Activated naive CD8-positive, alpha-beta T cell treated with anti-CD3 and anti-CD28 coated beads for 36 hours (primary cell): ENCODE measurements at places on chromosomes 7 and 10.

- no peak for DNase-seq
Measured at GRCh38 chr10:29610876-29611647, 23.7 kb downstream of the SVIL start.

GRCh38 chr10:78628976-78629375 lies 439.8 kb upstream of the ZMIZ1 start:
- DNase-seq = no peak

- no peak for DNase-seq
Measured at GRCh38 chr7:8094164-8095140, 125.9 kb downstream of the GLCCI1 start.

DNA sequence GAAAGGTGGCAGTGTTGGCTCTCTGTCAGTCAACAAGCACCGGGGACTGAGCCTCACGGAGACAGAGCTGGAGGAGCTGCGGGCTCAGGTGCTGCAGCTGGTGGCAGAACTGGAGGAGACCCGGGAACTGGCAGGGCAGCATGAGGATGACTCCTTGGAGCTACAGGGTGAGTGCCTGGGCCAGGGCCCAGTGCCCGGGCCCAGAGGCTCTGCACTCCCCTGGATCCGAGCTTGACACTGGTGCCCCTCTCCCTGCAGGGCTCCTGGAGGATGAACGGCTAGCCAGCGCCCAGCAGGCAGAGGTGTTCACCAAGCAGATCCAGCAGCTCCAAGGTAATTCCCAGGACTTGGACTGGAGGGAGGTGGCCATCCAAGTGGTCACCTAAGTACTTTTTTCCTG lies 2.7 kb downstream of the CCDC136 start:
- DNase-seq = no peak

DNA sequence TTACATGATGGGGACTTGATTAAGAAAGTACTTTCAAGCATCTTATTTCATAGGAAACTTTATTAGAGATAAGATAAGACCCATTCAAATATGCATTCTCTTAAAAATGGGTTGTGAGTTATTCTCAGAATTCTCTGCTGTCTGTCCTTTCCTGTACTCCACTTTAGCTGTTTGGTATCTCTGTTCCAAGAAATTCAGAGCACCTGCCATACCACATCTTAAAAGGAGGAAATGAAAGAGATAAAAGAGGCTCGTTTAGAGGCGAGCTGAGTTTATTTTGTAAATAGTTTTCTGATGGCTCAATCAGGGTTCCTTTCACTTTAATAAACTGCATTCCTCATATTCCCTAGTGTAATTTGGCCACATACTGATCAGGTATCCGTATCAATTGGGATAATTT lies 87.2 kb downstream of the MDFIC start:
- DNase-seq = no peak

- no peak for DNase-seq
Measured at GRCh38 chr7:156169474-156170370, 357.5 kb upstream of the SHH start.

- no peak for DNase-seq
Measured at GRCh38 chr10:124605856-124606812, 138.0 kb downstream of the FAM53B start.

- DNase-seq = no peak
Measured at GRCh38 chr7:105838627-105839231, 37.7 kb downstream of the ATXN7L1 start.

GRCh38 chr7:38070718-38071117 lies 107.3 kb upstream of the STARD3NL start:
- no peak for DNase-seq

DNA sequence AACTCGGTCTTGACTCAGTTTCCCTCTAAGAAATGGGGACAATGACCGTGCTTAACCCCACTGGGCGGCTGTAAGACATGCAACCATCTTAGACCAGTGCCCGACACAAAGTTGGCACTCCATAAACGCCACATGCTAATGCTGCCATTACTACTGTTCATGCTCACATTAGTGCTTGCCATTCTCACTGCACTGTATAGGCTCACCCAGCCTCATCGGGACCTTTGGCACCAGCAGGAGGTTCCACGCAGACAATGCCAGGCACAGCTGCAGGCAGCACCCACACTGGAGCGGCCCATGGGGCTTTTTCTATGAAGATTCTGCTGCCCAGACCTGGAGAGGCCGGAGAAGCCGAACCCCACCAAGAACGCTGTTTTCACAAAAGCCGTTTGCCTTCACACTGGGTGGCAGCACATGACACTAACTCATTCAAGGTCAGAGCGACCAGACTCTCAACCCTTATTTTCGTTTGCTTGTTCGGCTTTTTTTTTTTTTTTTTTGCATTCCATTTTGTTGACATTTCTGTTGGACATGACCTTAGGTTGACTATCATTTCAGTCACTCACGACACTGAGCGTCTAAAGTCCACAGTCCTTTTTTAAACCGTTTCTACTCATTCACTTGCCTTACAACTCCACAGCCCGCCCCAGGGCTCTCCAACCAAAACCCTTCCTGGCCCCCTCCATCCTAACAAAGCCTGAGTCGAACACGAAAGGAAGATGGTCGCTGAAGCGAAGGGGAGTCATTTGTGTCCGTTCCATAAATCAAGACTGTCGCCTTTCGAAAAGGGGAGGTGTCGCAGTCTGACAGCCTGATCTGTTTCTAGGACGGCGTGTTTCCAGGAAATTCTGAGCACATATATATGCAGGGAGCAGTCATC lies 124.4 kb upstream of the RNF32 start:
- no peak for DNase-seq

- DNase-seq = no peak
Measured at GRCh38 chr10:68172324-68172723, 59.6 kb downstream of the ATOH7 start.

DNA sequence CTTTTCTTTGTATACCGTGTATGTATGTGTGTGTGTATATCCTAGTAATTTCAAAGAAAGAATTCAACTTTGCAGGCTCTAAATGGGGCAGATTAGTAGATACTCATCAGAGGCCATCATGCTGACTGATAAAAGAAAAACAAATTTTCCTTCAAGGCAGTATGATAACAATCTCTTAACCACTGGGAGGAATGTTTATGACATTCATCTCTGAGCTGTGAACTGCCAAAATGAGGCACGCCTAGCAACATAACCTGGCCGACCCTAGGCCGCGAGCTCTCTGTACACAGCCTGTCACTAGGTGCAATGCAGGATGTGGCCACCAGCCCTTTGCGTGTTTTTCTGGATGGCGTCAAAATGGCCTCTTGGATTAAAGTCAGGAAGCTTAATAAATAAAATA lies 343.7 kb upstream of the GALNT17 start:
- DNase-seq = no peak

- no peak for DNase-seq
Measured at GRCh38 chr10:12503311-12503710, 154.0 kb downstream of the CAMK1D start.

- DNase-seq = no peak
Measured at GRCh38 chr7:684416-684815, 42.1 kb upstream of the DNAAF5 start.

DNA sequence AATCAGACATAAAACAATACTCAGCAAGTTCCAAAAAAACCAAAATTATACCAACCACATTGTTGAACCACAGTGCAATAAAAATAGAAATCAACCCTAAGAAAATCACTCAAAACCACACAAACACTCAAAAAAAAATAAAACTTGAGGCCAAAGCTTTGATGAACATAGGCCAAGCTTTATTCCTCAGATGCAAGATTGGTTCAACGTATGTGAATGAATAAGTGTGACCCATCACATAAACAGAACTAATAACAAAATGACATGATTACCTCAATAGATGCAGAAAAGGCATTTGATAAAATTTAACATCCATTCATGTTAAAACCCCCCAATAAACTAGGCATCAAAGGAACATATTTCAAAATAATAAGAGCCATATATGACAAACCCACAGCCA lies 506.1 kb upstream of the FZD8 start:
- no peak for DNase-seq

- DNase-seq = no peak
Measured at GRCh38 chr7:101124376-101125056, 2.4 kb upstream of the SERPINE1 start.

DNA sequence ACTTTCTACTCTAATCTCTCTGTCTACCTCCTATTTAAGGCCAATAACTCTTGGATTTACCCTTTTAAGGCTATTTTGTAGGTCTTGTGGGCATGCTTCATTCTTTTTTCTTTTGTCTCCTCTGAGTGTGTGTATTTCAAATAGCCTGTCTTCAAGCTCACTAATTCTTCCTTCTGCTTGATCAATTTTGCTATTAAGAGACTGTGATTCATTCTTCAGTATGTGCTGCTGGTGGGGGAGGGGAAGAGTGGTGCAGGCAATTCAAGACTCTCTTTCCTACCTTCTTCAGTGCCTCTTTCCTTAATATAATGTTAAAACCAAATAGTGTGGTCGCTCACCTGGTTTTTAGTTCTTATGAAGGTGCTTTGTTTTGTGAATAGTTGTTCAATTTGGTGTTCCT lies 20.0 kb downstream of the ABCB1 start:
- DNase-seq = no peak

DNA sequence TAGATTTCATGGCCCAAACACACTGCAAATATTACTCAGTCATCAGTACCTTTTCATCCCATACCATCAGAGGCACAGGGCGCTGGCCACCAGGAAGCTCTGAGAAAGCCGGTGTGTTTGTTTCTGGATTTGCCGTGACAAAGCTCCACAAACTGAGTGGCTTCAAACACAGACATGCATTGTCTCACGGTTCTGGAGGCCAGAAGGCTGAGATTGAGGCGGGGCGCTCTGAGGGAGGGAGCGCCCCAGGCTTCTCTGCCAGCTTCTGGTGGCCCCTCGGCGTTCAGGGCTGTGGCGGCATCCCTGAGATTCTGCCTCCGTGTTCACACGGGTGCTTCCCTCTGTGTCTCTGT lies 3.7 kb upstream of the TTYH3 start:
- DNase-seq = no peak

GRCh38 chr7:130273081-130273932 lies 6.6 kb downstream of the CPA2 start:
- DNase-seq = peak; percentile 3

DNA sequence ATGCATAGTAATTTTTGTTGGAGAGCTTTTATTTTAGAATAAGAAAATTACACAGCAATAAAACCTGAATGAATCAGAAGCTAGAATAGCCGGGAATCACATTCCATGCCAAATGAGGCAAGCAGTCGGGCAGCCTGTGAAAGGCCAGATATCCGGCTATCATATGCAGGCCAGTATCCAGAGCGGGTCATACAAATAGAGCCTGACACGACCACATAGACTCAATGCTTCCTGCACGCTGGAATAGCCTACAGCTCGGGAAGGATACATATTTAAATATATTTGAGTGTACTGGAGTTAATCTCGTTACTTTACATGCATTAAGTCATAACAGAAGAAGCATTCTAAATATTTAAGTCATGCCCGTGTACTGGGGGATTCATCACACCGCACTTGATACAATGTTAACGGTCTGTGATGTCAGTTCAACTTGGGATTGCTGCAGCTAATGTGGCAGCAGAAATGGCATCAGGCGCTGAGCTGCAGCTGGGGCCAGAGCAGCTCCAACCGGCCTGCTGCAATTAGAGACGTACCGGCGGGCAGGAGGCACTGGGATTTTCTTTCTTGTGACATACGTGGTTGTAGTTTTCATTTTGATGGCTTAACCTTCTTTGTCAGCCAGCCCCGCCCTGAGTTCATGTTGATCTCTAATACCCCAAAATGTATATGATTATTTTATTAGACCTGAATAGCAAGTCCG lies 112.0 kb downstream of the EBF3 start:
- DNase-seq = no peak

GRCh38 chr10:104232613-104233102 lies 494 bp upstream of the CFAP43 start:
- no peak for DNase-seq

GRCh38 chr10:15320522-15321203 lies 50.4 kb downstream of the FAM171A1 start:
- no peak for DNase-seq

- no peak for DNase-seq
Measured at GRCh38 chr7:30969604-30969970, 5.8 kb downstream of the GHRHR start.

- no peak for DNase-seq
Measured at GRCh38 chr7:101128040-101128834, 1.3 kb downstream of the SERPINE1 start.

DNA sequence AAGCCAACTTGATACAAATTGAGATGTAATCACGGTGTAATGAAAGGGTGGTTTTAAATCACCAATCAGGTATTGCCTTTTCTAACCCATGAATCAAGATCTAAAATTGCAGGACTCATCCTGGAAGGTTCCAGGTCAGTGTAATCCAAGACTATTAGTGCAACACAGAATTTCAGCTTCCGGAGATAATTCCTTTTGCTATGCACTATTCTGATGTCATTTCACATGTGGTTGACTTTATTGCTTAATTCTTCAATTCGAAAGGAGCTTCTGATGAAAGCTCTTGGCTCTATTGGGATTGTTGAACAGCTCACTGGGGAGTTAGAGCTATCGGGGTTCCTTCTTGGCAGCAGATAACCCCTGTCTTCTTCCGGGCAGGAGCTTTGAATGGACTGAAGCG lies 147.4 kb upstream of the INSYN2A start:
- DNase-seq = no peak

- peak; percentile 52 for DNase-seq
Measured at GRCh38 chr7:22640269-22640668, 86.7 kb upstream of the IL6 start.

GRCh38 chr7:155344618-155345433 lies 47.1 kb downstream of the INSIG1 start:
- peak; percentile 83 for DNase-seq

DNA sequence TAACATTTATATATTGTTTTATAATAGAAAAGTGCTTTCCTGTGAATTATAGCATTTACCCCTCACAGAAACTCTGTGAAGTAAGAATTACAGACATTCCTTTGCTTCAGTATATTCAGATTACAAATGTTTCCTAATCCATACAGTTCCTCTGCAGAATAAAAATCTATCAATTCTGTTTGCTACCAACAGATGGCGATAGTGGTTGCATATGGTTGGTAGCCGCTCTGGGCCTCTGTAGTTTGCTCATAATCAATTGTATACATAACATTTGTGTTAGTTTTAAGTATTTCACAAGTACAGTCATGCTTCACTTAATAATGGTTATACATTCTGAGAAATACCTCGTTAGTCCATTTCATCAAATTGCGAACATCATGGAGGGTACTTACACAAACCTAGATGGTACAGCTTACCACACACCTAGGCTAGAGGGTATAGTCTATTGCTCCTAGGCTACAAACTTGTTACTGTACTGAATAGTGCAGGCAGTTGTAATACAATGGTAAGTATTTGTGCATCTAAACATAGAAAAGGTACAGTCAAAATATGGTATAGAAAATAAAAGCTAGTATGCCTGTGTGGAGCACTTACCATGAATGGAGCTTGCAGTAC lies 94.4 kb upstream of the STEAP4 start:
- peak; percentile 1 for DNase-seq

DNA sequence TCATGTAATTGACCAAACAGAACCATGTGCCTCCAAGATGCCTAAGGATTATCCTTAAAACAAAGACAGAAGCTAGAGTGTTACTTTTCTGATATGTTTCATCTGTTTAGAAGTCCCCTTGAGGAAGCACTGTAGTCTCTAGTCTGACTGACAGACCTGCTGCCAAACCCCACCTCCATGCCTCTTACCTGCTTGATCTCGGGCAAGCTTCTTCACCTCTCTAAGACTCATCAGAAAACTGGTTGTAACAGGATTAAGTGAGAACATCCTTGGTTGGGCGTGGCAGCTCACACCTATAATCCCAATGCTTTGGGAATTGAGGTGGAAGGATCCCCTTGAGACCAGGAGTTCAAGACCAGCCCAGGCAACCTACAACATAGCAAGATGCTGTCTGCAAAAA lies 42.2 kb upstream of the OTUD1 start:
- no peak for DNase-seq

- no peak for DNase-seq
Measured at GRCh38 chr10:44242826-44243225, 142.1 kb downstream of the CXCL12 start.

GRCh38 chr10:52256832-52257691 lies 57.0 kb upstream of the DKK1 start:
- DNase-seq = no peak
